ENCODE measurements at places on chromosomes 5 and 9.

DNA sequence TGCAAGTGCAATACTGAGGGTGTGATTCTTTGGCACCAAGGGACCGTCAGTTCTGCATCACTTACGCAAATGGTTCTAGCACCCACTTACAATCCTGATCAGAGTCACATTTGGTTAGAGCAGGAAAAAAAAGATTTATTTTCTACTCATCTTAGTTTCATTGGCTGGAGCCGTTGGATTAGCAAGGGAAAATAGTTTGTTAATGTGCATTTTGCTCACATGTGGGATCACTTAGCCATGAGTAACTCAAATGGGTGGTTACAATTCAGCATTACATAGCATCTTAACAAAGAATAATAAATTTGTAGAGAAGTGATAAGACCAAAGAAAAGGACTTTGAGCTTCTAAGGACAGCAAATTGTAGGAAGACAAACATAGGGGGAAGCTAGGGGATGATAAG is 216.9 kb downstream of the AUH start:
- DNase-seq, result no peak

DNA sequence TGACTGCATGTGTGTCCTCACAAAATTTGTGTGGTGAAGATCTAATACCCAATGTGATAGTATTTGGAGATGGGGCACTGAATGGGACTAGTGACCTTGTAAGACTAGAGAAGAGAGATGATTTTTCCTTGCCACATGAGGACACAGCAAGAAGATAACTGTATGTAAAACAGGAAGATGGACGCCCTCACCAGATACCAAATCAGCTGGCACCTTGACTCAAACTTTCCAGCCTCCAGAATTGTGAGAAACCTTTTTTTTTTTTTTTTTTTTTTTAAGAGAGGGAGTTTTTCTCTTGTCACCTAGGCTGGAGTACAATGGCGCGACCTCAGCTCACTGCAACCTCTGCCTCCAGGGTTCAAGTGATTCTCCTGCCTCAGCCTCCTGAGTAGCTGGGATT is 40.3 kb downstream of the UBTD2 start:
- no peak for DNase-seq

GRCh38 chr9:99953861-99954507 is 47.5 kb downstream of the STX17 start:
- DNase-seq, result no peak

- DNase-seq, result no peak
These were observed 851 bp downstream of the NACC2 start for GRCh38 chr9:136093995-136094881.

DNA sequence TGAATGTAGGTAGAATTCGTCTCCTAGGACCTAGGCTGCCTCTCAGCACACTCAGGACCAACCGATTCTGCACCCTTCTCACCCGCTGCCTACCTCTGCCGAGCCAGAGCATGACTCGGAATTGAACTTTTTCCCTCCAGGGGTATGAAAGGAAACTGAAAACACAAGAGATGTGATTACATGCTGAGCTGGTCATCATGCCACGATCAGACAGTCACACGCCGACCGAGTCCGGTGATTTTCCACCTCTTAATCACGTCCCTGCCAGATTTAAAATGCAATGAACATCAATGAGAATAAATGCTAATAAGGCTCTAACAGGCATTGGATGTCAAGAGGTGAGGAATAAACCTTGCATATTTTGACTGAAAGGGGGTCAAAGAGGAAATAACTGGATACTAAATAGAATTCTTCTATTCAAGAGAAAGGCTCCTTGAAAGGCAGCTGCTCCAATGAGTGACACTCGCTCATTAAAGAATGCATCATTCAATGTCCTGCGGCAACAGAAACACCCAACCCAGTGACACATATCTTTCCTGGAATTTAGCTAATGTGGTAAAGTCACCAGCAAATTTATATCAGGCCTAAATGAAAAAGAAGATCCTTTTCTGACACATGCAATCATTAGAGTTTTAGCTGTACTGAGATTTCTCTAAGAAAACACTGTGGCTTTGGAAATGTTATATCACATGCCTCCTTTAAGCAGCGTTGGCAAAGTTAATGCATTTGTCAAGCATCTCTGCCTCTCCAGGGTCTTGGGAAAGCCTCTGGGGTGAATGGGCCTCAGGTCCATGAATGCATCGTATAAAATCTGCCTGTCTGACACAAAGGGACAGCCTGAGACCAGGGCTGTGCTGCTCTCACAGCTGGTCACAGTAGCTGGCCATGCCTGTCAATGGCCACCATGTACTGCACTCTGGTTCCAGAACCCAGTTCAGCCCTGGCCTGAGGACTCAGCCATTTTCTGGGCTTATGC is 128.7 kb downstream of the SPOCK1 start:
- DNase-seq, result no peak

GRCh38 chr9:95598236-95598635 is 81.5 kb upstream of the PTCH1 start:
- no peak for DNase-seq

GRCh38 chr5:16679863-16680262 is 63.1 kb upstream of the RETREG1 start:
- DNase-seq, result no peak

GRCh38 chr5:139912804-139913203 is 117.2 kb downstream of the PSD2 start:
- DNase-seq, result no peak

DNA sequence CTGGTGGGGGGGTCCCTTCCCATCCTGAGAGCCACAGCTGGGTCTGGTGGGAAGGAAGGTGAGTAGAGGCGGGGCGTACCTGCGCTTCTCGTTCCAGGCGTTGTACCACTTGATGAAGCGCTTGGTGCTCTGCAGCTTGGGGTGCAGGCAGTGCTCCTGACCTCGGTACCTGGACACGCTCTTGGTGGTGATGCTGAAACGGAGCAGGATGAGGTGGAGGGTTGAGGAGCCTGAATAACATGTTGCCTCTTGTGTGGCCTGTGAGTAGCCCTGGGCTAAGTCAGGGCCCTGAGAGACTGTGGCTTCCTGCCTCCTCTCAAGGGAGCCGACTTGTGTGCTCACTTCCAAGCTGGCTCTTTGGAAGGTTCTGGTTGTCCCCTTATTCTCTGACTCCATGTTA is 4.3 kb downstream of the CXCL14 start:
- DNase-seq, result no peak

DNA sequence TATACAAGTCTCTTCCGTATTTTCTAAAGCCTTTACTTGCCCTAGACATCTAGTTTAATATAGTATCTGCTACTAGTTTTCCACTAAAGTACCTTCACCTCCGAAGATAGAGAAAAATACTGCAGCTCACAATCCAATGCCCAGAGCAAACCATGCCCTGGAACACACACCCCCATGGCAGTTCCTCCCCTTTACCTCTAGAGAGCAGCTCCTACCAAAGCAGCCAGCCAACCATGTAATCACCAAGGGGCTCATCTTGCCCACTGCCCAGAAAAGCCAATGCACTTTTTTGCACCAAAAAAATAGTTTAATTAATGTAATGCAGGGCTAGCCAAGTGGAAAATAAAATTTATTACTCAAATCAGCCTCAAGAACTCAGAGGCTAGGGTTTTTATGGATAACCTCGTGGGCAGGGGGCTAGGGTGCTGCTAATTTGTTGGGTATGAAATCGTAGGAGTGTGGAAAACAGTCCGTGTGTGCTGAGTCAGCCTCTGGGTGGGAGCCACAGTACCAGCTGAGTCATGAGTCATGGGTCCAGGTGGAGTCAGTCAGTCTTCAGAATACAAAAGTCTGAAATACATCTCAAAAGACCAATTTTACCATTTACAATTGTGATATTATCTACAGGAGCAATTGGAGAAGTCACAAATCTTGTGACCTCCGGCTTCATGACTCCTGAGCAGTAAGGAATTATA is 120.1 kb upstream of the ACO1 start:
- DNase-seq, result peak; percentile 12

DNA sequence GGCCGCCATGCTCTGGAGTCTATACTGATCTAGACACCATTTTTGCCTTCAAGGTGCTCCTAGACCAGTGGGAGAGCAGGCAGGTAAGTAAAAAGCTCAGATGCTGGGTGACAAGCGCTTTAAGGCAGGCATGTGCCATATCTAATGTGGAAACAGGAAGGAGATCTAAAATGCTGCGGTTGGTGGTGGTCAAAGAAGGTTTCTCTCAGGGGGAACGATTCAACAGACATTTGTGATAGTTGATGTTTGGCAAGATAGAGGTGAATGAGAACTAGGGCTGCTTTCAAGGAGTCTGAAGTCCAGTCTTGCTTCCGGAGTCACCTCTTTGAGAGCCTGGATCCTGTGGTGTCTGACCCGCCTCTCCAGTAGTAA is 146.2 kb upstream of the KLF4 start:
- DNase-seq, result no peak

GRCh38 chr5:389891-390622 is 52.9 kb upstream of the EXOC3 start:
- no peak for DNase-seq

- no peak for DNase-seq
These were observed 601.5 kb downstream of the ANXA1 start for GRCh38 chr9:73753171-73753570.

- no peak for DNase-seq
These were observed 81.8 kb downstream of the ARRDC3 start for GRCh38 chr5:91301106-91301846.

DNA sequence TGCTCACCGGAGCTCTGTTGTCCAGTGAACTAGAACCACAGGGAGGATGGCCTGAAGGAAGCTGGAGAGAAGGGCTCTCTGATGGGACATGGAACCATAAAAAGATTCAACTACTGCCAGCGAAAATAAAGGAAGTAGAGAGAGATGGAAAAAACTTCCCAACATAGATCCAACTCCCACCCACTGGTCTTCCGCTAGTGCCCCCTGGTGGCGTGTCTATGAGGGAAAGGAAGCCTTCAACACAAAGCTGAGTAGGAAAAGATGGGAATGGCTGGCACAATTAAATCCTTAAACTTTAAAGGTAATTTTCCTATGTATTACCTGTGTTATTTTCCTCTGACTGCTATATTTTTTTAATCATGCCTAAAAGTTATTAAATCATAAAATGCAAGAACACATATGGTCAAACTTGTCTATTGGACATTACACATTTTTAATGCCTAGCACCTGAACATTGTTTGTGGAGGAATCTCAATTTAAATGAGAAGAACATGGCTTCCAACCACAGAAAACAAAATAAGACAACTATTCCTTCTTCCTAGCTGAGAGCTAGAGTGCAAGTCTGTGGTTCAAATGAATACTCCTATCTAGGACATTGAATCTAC is 51.5 kb downstream of the CEP120 start:
- no peak for DNase-seq

GRCh38 chr5:35488791-35489190 is 128.9 kb upstream of the SPEF2 start:
- DNase-seq, result no peak

GRCh38 chr5:163695830-163696578 is 190.6 kb downstream of the MAT2B start:
- peak; percentile 40 for DNase-seq

DNA sequence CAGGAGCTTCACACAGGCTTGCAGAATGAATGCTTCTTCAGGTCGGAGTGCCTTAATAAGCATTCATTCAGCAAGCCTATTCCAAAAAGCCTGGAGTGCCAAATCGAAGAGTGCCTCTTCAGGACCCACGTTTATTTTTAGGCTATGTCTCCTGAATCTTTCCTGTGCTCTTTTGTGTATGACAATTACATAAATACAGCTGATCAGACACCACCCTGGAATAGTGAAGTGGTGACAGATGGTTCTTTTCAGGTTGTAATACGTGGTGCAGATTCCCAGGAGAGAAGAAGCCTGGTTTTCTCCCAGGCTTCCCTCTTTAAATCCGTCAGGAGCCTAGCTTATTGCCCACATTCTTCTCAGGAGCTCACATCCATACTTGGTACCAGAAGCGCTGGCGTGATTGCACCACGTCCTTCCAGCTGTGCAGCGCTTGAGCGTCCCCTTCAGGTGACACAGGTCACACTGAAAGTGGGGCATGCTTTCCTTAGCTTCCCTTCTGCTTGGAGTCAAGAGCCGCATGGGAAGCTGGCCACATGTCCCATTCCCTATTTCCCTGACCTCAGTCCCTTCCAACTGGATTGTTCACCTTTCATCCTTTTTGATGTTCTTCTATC is 123.1 kb downstream of the ADCY2 start:
- DNase-seq, result peak; percentile 30

DNA sequence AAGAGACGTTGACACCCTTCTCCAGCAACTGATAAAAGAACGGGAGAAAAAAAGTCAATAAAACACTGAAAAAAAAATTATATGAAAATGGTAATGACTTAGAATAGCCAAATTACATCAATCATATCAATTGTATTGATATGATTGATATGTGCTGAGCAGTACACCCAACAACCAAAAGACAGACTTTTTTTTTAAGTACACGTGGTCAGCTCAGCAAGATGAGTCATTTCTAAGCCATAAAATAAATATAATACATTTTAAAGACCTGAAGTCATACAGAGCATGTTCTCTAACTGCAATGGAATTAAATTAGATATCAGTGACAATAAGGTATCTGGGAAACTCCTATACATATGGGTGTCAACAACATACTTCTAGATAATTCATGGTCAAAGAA is 30.9 kb upstream of the OLFM1 start:
- DNase-seq, result no peak

DNA sequence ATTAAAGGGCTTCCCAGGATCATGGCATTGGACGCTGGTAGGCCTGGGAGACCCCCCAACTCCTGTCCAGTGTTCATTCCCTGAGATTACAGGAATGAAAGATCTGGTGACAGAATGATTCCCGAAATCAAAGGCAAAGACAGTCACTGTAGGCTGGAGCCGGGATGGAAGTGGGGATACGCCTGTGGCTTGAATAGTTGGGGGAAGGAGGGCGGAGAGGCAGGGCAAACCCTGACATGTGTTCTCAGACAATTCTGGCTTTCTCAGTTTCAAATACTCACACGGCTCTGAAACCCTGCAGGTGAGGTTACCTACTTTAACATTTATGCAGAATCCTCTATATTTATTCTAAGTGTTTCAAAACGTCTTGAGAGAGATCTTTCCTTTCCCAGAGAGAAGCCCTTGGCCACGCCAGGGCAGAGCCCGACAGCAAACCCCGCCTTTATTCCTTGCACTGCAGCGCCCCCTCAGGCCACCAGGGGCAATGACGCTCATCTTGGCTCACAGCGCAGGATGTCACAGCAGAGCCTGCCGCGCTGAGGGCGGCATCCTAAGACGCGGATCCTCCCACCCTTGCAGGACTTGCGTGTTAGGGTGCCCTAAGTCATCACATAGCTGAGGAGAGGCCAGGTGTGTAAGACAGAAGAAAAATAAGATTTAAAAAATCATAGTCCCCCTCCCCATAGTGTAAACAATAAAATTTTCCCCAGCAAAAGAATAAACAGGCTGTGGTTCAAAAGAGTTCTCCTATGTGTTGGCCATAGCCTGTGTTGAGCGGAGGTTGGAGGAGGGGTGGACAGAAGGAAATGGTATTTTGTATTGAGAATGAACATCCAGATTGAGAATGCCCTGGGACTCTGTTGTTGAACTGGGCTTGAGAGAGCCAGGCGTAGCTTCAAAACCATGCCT is 284.5 kb downstream of the NTRK2 start:
- peak; percentile 12 for DNase-seq

DNA sequence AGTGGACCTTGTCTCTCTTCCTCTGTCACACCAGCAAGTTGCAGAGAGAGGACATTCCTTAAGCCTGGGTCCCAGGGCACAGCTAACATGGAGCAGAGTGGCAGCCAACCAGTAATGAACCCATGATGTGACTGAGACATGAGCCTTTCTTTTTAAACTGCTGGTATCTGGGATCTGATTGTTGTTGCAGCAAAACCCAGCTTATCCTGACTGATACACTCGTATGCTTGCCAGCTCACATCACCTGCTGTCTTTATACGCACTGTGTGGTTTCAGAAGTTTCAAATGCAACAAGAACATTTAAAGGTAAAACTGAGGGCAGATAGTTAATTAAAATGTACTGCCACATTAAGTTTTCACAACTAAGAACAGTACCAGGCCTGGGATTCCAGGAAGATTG is 97.1 kb downstream of the HSD17B3 start:
- DNase-seq, result no peak

- no peak for DNase-seq
These were observed 52.8 kb downstream of the MLLT3 start for GRCh38 chr9:20569525-20569924.
